ENCODE measurements at places on chromosomes 2 and 18.

GRCh38 chr2:222611684-222612083 is 44.2 kb downstream of the FARSB start:
- DNase-seq = no peak

GRCh38 chr2:16507655-16508489 is 157.8 kb downstream of the CYRIA start:
- no peak for DNase-seq

DNA sequence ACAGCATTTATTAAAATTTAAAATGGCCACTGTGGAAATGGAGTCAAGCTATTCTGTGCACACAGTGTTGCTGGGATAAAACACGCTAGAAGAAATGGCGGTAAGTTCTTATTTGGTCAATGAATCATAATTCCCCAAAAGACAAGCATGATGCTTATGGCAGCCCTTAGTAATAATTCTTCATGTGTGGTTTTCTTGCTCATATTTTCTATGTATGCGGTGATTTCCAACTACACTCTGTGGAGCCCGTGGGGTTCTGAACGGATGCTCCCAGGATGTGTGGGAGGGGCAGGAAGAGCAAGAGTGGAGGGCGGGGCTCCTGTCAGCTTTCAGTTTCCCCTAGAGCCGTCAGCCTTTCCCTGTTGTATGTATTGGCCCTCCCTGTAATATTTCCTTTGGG is 91.7 kb upstream of the RMDN2 start:
- DNase-seq = no peak

- no peak for DNase-seq
These were observed 479.3 kb upstream of the HS6ST1 start for GRCh38 chr2:128797937-128798336.

- no peak for DNase-seq
These were observed 448.7 kb downstream of the EPHA4 start for GRCh38 chr2:221123396-221123795.

- peak; percentile 77 for DNase-seq
These were observed 4.3 kb downstream of the EPG5 start for GRCh38 chr18:45962866-45963265.

GRCh38 chr2:62603154-62603712 is 97.2 kb upstream of the TMEM17 start:
- DNase-seq = no peak

- DNase-seq = no peak
These were observed 79.5 kb downstream of the ARMC9 start for GRCh38 chr2:231277962-231278361.

DNA sequence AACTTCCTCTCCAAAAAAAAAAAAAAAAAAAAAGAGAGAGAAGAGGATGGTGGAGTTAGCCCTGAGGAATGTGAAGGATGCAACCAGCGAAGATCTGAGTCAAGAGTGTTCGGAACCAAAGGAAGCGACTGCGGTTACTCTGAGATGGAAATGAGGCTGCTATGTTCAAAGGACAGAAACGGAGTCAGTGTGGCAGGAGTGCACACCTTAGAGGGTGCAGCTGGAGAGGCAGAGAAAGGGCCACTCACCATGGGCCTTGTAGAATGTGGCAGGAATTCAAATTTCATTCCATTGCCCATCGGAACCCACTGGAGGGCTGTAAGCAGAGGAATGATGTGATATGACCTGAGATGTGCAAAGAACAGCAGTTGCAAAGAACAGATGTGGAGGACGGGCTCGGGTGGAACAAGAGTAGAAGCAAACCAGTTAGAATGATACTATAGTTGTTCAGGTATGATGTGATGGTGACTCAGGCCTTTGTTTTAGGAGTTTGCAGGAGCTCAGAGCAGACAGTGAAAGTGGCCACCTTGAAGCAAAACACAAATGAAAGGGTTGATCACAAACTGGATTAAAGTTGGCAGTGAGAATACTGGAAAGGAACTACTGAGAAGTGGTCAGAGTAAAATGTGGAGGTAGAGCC is 22.6 kb downstream of the ITGA6 start:
- DNase-seq = peak; percentile 46

GRCh38 chr2:72895759-72896281 is 8.6 kb downstream of the SPR start:
- DNase-seq = peak; percentile 17

DNA sequence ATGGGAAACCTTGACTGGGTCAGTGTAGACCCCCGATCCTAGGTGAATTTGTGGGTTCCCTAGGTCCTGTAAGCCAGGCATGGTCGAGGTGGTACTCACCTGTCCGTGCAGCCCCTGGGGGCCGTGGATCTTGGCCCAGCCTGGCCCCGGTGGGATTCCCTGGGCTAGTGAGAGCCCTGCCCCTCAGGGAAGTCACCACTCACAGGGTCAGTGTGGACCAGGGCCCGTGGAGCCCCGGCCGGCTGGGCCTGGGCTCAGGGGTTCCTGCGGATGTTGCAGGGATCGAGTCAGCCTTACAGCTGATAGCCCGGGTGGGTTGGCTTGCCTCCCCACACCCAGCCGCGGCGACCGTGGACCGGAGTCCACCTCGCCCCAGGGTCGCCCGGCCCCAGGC is 528 bp downstream of the ATG9A start:
- no peak for DNase-seq

GRCh38 chr2:43149482-43150107 is 76.8 kb downstream of the ZFP36L2 start:
- no peak for DNase-seq

All from HCEC 1CT (cell line).